ENCODE measurements at places on chromosomes 7 and 10.

DNA sequence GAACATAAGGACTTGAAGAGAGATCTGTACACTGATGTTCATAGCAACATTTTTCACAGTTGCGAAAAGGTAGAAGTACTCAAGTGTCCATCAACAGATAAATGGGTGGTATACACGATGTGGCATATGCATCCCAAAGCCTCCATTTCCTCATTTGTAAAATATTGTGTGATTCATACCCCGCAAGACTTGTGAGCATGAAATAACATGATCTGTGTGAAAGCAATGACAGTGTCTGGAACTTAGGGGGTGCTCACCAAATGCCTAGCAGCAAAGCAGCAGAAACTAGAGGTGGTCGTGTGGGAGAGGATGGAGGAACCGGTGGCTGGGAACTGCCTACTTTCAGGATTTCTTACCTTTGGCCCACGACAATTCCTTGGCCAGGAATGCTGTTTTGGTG, 135.3 kb upstream of the INSYN2A start:
- no peak for DNase-seq

- DNase-seq: no peak
Measured at GRCh38 chr7:42120191-42120590, 116.8 kb downstream of the GLI3 start.

DNA sequence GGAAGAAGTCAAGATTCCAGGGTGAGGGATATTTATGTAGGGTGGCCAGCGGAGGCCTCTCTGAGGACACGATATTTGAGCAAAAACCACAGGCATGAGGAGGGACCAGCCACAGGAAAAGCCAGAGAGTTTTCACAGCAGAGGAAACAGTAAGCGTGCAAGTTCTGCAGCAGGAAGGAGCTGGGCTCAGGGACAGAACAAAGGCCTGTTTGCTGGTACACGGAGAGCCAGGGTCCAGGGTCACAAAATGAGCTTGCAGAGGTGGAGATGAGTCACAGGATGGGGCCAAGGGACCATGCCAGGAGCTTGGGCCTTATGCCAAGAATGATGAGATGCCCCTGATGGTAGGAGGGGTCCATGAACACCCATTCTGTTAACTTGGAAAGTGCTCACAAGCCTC, 283.5 kb downstream of the PLXNA4 start:
- peak; percentile 8 for DNase-seq

- no peak for DNase-seq
Measured at GRCh38 chr10:53886325-53887300, 914.4 kb downstream of the PCDH15 start.

DNA sequence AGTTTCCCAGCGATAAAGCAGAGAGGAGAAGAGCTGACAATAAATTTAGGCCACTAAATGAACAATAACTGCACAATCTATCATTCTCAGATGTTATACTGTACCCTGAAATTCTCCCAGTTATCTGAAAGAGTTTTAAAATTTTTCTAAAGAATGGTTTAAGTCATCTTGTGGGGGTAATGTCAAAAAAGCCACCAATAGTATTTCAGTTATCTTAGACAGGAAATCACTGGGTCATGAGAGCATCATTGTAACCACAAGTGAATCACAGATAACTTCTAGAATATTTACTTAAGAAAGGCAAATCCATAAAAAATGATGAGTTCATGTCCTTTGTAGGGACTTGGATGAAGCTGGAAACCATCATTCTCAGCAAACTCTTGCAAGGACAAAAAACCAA, 147.1 kb downstream of the DNAJB9 start:
- DNase-seq: peak; percentile 42

- no peak for DNase-seq
Measured at GRCh38 chr10:115045499-115045898, 47.7 kb upstream of the ATRNL1 start.

DNA sequence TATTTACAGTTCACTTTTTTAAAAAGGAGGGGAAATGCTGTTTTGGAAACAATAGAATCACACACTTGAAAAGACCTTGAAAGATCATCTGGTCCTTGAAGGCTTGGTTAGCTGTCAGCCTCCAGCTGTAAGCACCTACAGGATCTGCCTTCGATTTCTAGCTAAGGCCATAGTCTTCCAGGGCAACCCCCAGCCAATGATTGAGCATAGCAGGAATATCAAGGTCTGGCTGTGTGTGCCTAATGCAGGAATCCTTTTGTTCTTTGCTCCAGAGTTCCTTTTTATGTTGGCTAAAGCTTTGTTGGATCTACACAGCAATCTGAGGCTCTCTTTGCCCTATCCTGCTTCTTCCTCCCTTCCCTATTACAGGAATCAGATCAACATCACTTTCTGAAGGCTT, 5.2 kb upstream of the YAE1 start:
- no peak for DNase-seq

DNA sequence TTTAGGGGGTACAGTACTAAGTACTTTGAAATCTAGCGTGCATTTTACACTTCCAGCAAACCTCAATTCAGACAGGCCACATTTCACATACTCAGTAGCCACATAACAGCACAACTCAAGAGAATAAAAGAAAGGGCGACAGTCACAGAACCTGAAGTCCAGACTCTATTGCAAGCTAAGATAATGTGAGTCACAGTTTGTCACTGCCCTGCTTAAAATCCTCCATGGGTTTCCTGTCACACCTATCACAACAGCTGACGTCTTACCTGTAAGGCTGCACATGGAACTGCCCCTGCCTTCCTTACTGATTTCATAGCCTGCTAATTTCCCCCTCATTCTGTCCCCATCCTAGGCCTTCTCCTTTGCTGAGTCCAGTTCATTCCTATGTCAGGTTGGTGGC, 16.1 kb upstream of the CDK14 start:
- no peak for DNase-seq

GRCh38 chr7:94190599-94191061, 186.5 kb upstream of the BET1 start:
- DNase-seq: peak; percentile 98
